Foreskin melanocyte (primary cell): ENCODE measurements at places on chromosomes 7 and 10.

GRCh38 chr10:20955355-20955893 is 58.3 kb upstream of the NEBL start:
- DNase-seq, result no peak

GRCh38 chr10:35691522-35692236 is 49.6 kb upstream of the FZD8 start:
- DNase-seq, result no peak

GRCh38 chr10:126133906-126134656 is 237.7 kb downstream of the FANK1 start:
- DNase-seq, result no peak

- no peak for DNase-seq
Measured at GRCh38 chr7:44112231-44112996, 8.3 kb downstream of the AEBP1 start.

DNA sequence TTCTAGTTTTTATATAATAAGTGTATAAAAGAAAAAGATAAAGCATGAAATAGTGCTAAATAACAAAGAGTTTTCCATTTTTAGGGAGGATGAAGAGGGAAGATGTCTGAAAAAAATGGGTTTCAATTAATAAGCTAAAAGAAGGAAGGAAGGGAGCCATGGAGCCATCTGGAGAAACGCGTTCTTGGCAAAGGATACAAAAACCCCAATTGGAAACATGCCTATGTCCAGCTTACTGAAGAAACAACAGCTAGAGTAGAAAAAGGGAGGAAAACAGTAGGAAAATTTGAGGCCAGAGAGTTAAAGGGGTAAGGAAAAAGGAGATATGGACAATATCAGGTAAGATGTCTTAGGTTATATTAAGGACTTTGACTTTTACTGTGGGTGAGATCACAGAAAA is 416.2 kb upstream of the GHITM start:
- DNase-seq, result no peak

- no peak for DNase-seq
Measured at GRCh38 chr10:5242585-5242984, 45.9 kb downstream of the AKR1C4 start.

- DNase-seq, result no peak
Measured at GRCh38 chr7:129282865-129283264, 58.0 kb downstream of the AHCYL2 start.

GRCh38 chr7:51315393-51316261 is 982 bp downstream of the COBL start:
- DNase-seq, result no peak

GRCh38 chr7:157139810-157140510 is 1.2 kb downstream of the UBE3C start:
- no peak for DNase-seq

- no peak for DNase-seq
Measured at GRCh38 chr7:100171087-100171681, 2.8 kb upstream of the GAL3ST4 start.

DNA sequence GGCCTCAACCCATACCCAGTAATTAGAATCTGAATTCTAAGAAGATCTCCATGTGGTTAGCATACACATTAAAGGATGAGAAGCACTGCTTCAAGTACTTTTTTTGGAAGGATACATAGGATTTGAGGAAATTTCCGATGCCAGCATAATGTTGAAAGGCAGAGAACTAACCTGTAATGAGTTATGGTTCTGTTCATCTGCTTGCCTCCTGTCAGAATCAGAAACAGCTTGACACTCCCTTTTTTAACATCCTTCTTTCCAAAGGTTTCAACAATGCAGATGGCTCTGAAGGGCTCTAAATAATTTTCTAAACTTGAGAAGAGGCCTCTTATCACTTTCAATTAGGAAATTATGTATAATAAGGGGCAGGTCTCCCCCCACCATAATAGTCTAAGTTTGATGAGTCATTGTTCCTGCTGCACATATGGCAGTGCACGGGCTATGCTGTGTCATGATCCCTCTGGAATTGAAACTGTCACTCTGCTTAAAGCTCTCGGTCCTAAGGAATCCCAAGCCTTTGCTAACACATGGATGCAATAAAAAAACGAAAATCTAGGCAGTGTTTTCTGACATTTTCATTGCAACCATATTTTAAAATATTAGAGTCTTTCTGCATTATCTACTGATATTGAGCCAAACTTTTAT is 291.2 kb upstream of the FZD1 start:
- no peak for DNase-seq

GRCh38 chr7:105776986-105777910 is 99.2 kb downstream of the ATXN7L1 start:
- no peak for DNase-seq
